ENCODE measurements at places on chromosomes 16 and 17.

GRCh38 chr16:85446951-85447692, 166.0 kb upstream of the GSE1 start:
- no peak for DNase-seq

GRCh38 chr16:86971251-86971650, 345.9 kb downstream of the C16orf95 start:
- no peak for DNase-seq

DNA sequence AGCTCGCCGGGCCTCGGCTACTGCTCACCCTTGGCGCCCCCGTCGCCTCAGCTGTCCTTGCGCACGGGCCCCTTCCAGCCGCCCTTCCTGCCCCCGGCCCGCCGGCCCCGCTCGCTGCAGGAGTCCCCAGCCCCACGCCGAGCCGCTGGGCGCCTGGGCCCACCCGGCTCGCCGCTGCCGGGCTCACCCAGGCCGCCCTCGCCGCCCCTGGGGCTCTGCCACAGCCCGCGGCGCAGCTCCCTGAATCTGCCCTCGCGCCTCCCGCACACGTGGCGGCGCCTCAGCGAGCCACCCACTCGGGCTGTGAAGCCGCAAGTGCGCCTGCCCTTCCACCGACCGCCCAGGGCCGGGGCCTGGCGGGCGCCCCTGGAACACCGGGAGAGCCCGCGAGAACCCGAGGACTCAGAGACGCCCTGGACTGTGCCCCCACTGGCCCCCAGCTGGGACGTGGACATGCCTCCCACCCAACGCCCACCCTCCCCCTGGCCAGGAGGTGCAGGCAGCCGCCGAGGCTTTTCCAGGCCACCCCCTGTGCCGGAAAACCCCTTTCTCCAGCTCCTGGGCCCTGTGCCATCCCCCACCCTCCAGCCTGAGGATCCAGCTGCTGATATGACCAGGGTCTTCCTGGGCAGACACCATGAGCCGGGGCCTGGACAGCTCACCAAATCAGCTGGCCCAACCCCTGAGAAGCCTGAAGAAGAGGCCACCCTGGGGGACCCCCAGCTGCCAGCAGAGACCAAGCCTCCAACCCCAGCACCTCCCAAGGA, 12.8 kb downstream of the MYO15A start:
- no peak for DNase-seq

GRCh38 chr16:13923703-13924298, 3.8 kb downstream of the ERCC4 start:
- no peak for DNase-seq

- DNase-seq = no peak
Observed at GRCh38 chr17:47820033-47820789, 1.4 kb downstream of the OSBPL7 start.

DNA sequence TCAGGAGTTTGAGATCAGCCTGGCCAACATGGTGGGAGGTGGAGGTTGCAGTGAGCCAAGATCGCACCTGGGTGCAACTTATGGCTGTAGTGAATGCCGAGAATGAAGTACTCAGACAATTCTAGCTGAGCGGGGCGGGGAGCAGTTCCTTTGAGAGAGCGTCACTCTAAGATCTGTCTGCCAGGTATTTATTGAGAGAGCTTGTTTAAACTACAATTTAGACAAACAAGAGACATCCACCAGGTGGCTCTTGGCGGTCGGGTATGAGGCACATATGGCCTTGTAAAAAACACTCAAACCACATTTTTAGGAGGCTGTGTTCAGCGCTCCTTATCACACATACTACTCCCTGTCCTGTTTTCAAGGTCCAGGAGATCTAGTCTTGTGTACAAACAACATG, 40.6 kb upstream of the CDH1 start:
- no peak for DNase-seq

GRCh38 chr17:2271985-2272702, 31.4 kb downstream of the SMG6 start:
- peak; percentile 46 for DNase-seq

- DNase-seq = no peak
Observed at GRCh38 chr17:62882284-62882683, 74.2 kb upstream of the MARCHF10 start.

GRCh38 chr16:48536614-48537200, 73.3 kb downstream of the N4BP1 start:
- no peak for DNase-seq

- no peak for DNase-seq
Observed at GRCh38 chr17:499951-500461, 147.4 kb upstream of the RPH3AL start.

- no peak for DNase-seq
Observed at GRCh38 chr16:15865742-15866141, 8.9 kb upstream of the MYH11 start.

DNA sequence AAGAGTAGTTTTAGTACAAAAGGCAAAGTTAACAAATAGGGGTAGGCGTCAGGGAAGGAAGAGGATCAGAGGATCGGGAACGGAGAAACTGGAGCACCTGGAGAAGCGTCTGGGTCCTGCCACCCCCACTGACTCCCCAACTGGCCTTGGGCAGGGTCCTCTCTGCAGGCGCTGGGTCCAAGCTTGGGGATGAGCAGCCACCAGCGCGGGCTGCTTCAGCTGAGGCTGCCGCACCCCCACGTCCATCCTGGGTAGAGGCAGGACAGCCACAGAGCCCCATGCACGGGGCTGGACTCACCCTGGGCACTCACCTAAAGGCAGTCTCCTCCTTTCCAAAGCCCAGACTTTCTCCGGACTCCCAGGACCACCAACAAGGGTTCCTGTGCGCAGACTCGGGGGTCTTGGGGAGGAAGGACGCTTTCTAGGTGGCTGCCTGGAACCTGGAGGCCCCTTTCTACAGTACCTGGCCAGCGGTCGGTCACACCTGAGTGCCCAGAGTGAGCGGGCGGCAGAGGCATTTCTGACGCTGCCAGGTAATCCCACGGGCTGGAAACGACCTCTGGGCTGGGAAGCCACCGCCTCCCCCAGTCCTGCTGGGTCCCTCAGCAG, 1.1 kb downstream of the HS3ST6 start:
- no peak for DNase-seq

DNA sequence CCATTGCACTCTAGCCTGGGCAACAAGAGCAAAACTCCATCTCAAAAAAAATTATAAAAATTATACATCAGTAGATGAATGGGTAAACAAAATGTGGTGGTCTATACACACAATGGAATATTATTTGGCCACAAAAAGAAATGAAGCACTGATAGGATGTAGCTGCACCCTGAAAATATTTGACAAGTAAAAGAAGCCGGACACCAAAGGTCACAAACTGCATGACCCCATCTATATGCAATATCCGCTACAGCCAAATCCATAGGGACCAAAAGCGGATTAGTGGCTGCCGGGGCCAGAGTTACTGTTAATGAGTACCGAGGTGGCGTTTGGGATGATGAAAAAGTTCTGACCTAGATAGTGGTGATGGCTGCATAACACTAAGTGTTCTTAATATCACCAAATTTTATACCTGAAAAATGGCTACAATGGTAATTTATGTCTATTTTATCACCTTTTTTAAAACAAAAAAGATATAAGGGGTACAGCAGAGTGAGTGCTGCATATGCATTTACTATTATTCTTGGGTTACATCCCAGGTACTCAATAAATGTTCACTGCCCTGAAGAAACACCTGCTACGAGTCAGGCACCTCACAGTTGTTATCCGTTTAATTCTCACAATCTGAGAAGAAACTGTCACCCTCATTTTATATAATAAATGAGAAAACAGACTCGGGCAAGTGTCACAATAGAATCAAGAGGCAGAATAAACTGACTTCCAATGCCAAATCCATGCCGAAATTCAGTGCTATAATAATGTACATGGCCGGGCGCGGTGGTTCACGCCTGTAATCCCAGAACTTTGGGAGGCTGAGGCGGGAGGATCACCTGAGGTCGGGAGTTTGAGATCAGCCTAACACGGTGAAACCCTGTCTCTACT, 807 bp upstream of the HBQ1 start:
- no peak for DNase-seq

GRCh38 chr17:58338454-58338840, 9.9 kb upstream of the TSPOAP1 start:
- peak; percentile 59 for DNase-seq

- no peak for DNase-seq
Observed at GRCh38 chr16:23521037-23521743, 10.9 kb upstream of the GGA2 start.

DNA sequence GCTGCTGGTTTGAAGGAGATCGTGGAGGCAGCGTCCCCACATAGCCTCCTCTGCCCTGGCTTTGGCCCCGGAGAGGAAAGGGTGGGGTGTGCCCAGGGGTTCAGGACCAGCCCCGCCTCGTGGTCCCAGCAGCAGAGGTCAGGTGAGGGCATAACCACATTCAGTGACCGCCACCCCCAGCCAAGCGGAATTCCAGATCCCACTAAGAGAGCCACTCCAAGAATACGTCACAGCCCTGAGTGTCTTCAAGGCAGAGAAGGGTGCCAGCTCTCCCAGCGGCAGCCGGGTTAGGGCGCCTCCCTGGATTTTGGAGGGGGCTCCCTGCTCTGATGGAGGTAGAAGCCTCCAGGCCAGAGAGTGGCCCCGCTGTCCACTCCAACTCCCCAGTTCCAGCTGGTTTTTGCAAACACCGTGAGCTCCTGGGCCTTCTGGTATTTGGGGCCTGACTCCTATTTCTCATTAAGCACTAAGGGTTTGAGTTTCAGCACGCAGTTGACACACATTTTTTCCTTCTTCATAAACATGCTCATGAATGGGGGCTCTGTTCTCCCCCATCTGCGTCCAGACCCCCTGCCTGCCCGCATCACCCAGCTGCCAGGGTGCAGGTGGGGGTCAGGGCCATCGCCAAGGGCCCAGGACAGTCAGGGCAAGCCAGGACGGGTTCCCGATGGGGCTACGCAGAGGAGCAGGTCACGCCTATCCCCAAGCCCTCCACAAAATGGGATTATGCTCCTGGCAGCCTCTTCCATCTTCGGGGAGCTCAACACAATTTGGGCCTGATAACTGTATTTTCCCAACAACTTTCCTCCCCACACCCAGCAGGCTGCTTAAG, 98.4 kb upstream of the PLCG2 start:
- no peak for DNase-seq

- no peak for DNase-seq
Observed at GRCh38 chr16:66325717-66326376, 40.6 kb upstream of the CDH5 start.

GRCh38 chr17:8359769-8360168, 16.7 kb downstream of the KRABD2 start:
- no peak for DNase-seq

- DNase-seq = no peak
Observed at GRCh38 chr17:65876985-65877384, 314.9 kb downstream of the CEP112 start.

GRCh38 chr17:49327835-49328784, 33.9 kb downstream of the ZNF652 start:
- DNase-seq = no peak

DNA sequence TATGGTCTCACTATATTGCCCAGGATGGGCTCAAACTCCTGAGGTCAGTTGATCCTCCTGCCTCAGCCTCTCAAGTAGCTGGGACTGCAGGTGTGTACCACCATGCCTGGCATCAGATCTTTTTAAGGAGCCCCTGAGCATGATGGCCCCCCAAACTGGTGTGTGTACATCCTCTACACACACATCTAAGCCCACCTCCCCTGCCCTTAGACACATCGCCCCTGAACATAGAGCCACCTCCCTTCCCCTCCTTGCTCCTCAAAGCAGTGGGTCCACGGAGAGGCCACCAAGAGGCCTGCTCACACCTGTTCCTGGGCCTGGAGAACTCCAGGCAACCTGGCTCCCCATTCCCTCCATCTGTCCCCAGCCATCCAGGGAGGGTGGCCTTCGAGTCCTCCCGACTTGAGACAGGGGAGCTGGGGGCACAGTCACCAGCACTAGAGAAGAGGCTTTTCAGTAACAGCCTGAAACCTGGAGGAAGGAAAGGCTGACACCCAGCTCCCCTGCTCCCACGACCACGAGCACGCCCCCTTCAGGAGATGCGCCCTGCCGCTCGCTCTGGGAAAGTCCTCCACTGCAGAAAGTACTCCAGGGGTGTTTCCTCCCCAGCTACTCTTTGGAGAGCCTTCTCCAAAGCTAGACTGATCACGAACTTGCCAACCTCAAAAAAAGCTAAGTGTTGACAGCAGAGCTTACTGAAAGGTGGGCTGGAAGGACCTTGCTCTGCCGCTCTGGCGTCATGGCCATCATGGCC, 12.6 kb upstream of the PRR29 start:
- no peak for DNase-seq

- DNase-seq = no peak
Observed at GRCh38 chr16:58107709-58108108, 21.5 kb downstream of the CFAP20 start.

DNA sequence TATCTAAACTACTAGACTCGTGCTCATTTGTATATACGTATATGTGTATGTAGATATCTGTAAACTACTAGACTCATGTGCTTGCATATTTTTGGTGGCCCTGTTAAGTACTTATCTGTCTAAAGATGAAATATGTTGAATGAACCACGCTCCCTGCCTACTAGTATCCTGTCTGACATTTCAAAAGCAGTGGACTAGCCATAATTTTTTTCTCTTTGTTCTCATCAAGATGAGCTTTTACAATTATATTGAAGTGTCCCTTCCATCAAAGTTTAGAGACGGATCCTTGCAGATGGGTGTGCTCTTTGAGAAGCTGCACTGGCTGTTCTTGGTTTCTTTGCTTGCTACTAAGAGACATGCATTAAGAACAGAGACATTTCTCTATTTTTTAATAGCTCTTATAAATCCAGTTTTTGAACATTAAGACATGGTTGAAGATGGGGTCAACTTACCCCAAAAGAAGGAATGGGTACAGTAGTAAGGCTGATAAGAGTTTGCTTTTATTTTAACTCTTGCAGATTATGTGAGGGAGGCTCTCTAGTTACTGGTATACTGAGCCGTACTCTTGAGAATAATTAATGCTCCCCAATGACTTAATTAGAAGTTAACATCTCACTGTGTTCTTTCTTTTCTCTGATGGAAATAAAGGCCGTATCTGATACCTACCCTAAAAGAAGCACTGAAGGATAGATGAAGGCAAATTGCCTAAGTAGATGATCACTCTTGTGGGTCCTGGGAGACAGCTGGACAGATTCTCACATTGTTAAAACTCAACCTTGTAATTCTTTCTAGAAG, 3.4 kb downstream of the CNTNAP4 start:
- DNase-seq = no peak

DNA sequence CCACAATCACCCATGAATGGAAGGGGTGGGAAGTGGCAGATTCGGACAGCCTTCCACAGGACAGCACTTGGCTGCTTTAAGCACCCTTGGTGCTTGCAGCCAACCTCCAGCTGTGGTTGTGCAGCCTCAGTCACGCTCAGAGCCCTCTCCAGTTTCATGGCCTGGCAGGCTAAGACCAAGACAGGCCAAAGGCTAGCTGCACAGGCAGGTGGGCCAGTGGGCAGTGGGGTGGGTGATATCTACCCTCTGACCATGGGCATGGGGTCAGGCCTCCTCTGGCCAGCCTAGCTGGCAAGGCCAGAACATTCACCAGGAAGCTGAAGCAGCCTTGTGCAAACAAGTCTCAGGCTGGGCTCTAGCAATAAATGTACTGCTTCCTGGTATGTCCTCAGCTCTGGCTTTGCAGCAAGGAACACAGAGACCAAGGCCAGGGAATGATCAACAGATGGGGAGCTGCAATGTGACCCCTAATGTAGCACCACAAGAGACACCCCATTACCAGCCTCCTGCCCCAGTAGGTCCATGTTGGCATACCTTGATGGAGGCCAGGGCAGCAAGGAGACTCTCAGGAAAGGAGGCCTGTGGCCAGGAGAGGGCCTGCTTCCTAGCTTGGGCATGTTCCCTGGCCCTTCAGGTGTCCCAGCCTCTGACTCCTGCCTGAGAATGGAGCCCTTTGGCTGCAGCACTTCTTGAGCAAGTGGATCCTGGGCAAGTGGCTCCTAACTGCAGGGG, 20.9 kb downstream of the HSD11B2 start:
- DNase-seq = no peak
